ENCODE measurements at places on chromosomes 7 and 10.

- DNase-seq, result no peak
These were observed 92.0 kb upstream of the PRSS58 start for GRCh38 chr7:142349670-142350405.

- no peak for DNase-seq
These were observed 997.3 kb downstream of the REEP3 start for GRCh38 chr10:64518456-64518855.

GRCh38 chr10:69578508-69578991 is 5.3 kb upstream of the NEUROG3 start:
- no peak for DNase-seq

DNA sequence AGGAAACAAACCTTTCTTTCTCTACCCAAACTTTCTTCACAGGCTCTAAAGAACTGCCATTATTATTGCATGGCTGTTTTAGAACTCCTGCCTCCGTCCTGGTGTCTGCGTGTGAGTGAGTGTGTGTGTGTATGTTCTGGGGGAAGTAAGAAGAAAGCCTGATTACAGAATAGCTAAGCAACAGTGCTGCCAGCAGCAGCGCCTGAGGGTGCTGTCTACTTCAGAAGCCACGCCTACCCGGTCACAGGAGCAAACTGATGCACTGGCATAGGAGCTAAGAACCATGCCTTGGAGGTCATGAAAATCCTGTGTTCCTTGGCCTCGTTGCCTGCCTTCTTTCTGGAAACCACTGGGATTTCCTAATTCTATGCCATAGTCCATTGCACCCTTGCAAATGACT is 25.2 kb downstream of the LIPK start:
- no peak for DNase-seq

- no peak for DNase-seq
These were observed 392.3 kb downstream of the DGKB start for GRCh38 chr7:14510268-14510667.

- DNase-seq, result no peak
These were observed 127.1 kb downstream of the AOAH start for GRCh38 chr7:36597090-36597773.

DNA sequence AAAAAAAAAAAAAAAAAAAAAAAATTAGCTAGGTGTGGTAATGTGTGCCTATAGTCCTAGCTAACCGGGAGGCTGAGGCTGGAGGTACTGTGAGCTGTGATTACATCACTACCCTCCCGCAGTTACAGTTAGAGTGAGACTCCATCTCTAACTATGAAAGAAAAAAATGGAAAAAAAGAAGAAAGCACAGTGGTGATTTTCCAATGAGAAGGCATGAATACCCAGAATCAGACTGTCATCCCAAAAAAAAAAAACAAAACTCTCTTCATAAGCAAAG is 269.9 kb upstream of the MKLN1 start:
- no peak for DNase-seq

GRCh38 chr7:1592299-1592871 is 22.6 kb upstream of the PSMG3 start:
- DNase-seq, result no peak

GRCh38 chr10:70508912-70509756 is 30.6 kb downstream of the PALD1 start:
- DNase-seq, result no peak

DNA sequence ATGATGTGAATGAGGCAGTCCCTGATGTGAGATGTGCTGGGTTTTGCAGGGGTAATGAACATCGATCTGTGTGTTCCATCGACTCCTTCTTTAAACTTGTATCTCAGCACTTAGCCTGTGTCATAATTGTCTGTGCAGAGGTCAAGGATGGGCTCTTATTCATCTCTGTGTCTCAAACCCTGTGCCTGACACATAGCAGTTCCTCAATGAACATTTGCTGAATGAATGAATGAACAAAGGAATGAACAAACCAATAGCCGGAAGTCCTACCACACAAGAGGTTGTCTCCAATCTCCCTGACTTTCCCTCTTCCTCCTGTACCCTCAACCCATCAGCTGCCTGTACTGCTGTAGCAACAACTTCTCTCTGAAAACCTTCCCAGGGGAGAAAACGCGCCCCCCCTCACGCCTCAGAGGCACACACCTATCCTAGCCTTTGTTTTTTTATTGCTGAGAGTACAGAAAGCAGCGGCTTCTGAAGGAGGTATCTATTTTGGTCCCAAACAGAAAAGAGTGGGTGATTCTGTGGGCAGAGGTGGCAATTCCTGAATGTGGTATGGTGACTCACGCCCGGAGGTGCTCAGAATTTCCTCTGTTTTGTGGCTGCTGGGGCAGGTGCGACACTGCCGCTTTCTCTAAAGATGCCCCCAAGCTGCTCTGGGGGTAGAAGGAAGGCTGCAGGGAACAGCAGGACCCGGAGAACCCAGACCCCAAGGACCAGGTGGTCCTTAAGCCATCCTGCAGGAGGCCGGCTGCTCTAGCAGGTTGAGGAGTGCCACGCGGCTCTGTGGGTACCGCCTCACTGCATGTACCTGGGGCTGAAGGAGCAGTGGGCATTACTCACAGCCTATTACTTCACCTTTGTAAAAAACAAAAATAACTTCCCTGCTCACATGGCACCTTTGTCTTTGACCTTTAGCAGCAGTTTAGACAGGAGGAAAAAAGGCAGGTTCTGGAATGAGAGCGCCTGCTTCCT is 9.6 kb downstream of the IL2RA start:
- DNase-seq, result peak; percentile 75

GRCh38 chr10:7895699-7896090 is 77.4 kb downstream of the TAF3 start:
- no peak for DNase-seq

All from stimulated activated CD4-positive, alpha-beta T cell treated with anti-CD3 and anti-CD28 coated beads, Interleukin-12 subunit alpha, Interleukin-12 subunit beta, amount 100 ng/mL, for 48 hours (primary cell).